ENCODE measurements at places on chromosomes 12 and 14. TPM values are rescaled to one million over a fixed set of nuclear protein-coding genes. Genes with fewer than 3 reads are reported as not detected.

The SYT1 gene
- not detected for total RNA-seq

The IKBIP gene
- 14.5 TPM for total RNA-seq

The VPS29 gene
- total RNA-seq, result 81.8 TPM

The CTSG gene
- 0.35 TPM for total RNA-seq

The RASAL1 gene
- total RNA-seq, result 2.6 TPM

The SLC39A2 gene
- not detected for total RNA-seq

The RBM23 gene
- 53.5 TPM for total RNA-seq

The TBC1D30 gene
- 0.19 TPM for total RNA-seq

The RGS6 gene
- not detected for total RNA-seq

The RPL10L gene
- total RNA-seq, result not detected

The CLEC2D gene
- 184 TPM for total RNA-seq

Data from activated naive CD4-positive, alpha-beta T cell treated with anti-CD3 and anti-CD28 coated beads for 36 hours (primary cell).